ENCODE measurements at places on chromosomes 6 and 20. TPM values are rescaled to one million over a fixed set of nuclear protein-coding genes. Genes with fewer than 3 reads are reported as not detected.

Gene SRPK1
- total RNA-seq = 59.1 TPM

Gene SHLD1
- total RNA-seq = 0.74 TPM

Gene BEND6
- total RNA-seq = 14.3 TPM

Gene MEI4
- total RNA-seq = not detected

Gene DEFB124
- total RNA-seq = not detected

Gene MEP1A
- total RNA-seq = not detected

Gene RAMACL
- total RNA-seq = 0.74 TPM

Gene DSP
- 9.2 TPM for total RNA-seq

Gene TREML2
- total RNA-seq = not detected

Gene NKX2-4
- total RNA-seq = not detected

Gene TSPO2
- not detected for total RNA-seq

Gene GSTA1
- total RNA-seq = not detected

Gene HDGFL1
- not detected for total RNA-seq

Gene HCK
- total RNA-seq = not detected

Gene PDE7B
- total RNA-seq = 18.7 TPM

Gene CPXM1
- total RNA-seq = 3.9 TPM

Gene CSNK2A1
- 242 TPM for total RNA-seq

Gene HRH3
- not detected for total RNA-seq

Gene SPTLC3
- 4.0 TPM for total RNA-seq

Gene SSTR4
- total RNA-seq = not detected

Gene TRIM10
- total RNA-seq = not detected

Gene EBF4
- total RNA-seq = 1.8 TPM

Gene NRSN1
- total RNA-seq = not detected

Gene MYB
- total RNA-seq = 4.0 TPM

Gene CALHM4
- not detected for total RNA-seq

Gene PDE10A
- total RNA-seq = 16.6 TPM

Gene SLC32A1
- total RNA-seq = not detected

Gene WFDC10B
- not detected for total RNA-seq

Gene KHDC1L
- total RNA-seq = not detected

Gene BPIFB3
- not detected for total RNA-seq

Gene SH3BGRL2
- total RNA-seq = 7.2 TPM

Gene SUN5
- not detected for total RNA-seq

Gene MYCT1
- total RNA-seq = 0.46 TPM

Gene PAX1
- total RNA-seq = not detected

Gene APOBEC2
- total RNA-seq = not detected

Gene WFDC2
- total RNA-seq = not detected

Gene CTAGE9
- total RNA-seq = not detected

Gene SLC44A4
- 0.30 TPM for total RNA-seq

Gene SLC22A7
- not detected for total RNA-seq

Gene TUBB2B
- total RNA-seq = 18.3 TPM

Gene REM1
- not detected for total RNA-seq

Gene TRIM15
- not detected for total RNA-seq

Gene KIF6
- total RNA-seq = 0.55 TPM

Gene SERINC1
- 328 TPM for total RNA-seq

Gene CDSN
- total RNA-seq = not detected
